Activated T-cell treated with anti-CD3 and anti-CD28 coated beads for 48 hours (primary cell): ENCODE measurements at places on chromosomes 11 and 22.
A peak's percentile ranks its signal among the peaks of the same experiment; 100 is the strongest.

DNA sequence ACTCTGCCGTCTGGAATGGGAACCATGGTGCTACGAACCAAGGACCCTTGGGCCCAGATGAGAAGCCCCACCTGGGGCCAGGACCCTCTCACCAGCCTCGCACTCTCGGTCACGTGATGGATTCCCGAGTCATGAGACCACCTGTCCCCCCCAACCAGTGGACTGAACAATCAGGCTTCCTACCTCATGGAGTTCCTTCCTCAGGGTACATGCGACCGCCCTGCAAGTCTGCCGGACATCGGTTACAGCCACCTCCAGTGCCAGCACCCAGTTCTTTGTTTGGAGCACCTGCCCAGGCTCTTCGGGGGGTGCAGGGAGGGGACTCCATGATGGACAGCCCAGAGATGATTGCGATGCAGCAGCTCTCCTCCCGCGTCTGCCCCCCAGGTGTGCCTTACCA is 20.8 kb upstream of the SLC25A18 start:
- DNase-seq = no peak

DNA sequence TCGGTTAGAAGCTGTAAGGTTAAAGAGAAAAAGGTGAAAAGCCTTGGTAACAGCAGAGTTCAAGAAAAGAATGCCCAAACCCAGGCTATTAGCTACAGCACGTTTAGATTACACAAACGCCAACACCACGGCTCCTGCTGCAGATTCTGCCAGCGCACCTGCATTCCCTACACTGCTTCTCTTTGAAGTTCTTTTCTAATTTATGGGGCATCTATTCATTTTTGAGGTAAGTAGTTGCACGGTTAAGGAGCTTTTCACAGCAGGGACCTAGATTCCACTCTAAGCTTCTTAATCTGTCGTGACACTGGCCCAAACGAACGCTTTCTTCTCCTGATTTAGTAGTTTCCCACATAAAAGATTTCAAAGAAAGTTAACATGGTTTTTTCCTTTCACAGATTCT is 38.0 kb upstream of the CHKA start:
- DNase-seq = no peak

- DNase-seq = no peak
These were observed 301.7 kb downstream of the BRD1 start for GRCh38 chr22:49525801-49526535.

DNA sequence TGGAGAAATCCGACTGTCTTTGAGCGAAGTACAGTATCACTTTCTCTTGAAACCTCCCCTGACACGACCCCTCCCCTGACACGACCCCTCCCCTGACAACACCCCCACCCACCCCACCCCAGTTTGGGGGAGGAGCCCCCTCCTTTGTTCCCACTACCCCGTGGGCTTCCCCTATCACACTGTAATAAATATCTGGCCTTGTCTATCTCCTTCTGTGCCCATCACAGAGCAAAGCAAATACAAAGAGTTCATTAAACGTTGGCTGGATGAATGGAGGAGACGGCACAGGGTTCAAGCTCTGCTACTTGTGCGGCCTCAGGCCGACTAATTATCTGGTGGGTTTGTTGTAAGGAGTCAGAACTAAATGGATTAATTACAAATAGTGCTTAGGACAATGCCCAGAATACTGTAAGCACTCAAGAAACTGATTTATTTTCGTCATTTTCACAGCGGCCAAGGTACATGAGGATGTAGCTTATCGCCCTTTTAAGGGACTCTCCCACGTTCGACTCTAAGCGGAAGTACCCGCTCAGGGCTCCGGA is 628 bp upstream of the GGA1 start:
- no peak for DNase-seq

GRCh38 chr11:123392431-123392830 is 37.6 kb upstream of the GRAMD1B start:
- DNase-seq = no peak

DNA sequence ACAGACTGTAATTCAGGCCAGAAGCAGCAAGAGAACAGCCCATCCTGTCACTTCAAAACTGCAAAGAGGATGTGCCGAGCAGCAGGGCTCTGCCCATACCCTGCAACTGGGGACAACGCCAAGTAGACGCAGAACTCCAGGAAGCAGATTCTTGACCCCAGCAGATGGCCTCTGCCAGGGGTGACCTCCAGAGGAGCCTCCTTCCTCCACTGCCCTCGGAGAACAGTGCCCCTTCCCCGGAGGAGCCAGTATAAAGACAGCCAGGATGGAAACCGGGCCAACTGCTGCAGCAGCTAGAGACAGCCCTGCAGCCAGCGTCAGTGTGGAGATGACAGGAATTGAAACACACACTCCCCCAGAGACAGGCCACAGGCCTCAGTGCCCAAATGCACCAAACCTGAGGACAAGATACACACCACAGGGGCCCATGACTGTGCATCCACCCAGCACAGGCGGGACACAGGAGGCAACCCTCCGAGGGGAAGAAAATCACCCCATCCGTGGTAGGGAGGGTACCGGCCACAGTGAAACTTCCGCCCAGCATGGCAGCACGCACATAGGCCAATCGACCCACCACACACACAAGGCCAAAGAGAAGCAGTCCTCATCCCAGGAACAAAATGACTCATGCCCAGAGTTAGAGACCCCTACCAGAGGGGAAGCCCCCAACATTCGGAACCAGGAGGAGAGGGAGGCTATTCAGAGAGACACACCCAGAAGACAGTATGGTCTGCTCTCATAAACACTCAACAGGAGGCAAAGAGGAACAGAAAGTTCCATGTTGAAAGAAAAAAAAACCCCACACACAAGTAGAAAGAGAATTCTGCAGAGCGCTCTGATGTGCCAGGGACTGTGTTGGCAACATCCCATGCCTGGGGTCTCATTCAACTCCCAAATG is 5.6 kb downstream of the AHNAK start:
- DNase-seq = no peak

GRCh38 chr11:15053191-15053685 is 20.2 kb upstream of the CALCB start:
- DNase-seq = peak; percentile 19

DNA sequence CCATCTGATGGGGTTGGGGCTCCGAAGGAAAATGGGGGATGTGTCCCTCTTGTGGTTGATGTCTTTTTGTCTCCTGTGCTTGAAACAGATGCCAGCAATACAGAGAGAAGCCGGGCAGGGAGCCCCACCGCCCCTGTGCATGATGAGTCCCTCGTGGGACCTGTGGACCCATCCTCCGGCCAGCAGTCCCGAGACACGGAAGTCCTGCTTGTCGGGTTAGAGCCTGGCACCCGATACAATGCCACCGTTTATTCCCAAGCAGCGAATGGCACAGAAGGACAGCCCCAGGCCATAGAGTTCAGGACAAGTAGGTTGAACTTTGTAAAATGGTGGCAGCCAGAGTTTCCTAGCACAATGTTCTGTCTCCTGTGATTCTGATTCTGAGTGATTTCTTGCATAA is 91.7 kb upstream of the OR4B1 start:
- no peak for DNase-seq

DNA sequence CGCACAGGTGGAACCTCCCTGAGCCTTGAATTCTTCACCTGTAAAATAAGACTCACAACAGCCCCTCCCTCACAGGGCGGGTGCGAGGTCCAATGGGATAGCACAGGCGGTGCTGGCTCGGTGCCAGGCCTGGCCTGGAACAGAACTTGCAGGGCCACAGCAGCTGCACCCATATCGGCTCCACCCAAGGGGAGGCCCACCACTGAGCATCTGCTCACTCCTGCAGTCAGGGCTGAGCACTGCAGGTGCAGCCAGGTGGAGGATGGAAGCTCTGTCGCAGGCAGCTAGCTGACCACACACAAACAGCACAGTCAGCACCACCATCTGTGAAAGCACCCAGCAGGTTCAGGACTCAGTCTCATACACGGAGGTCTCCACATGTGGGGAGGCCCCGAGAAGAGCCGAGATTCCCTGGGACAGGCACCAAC is 19.6 kb downstream of the VPS37C start:
- no peak for DNase-seq

GRCh38 chr11:1384199-1384970 is 5.3 kb upstream of the BRSK2 start:
- peak; percentile 36 for DNase-seq
